Fibroblast of villous mesenchyme (primary cell): ENCODE measurements at places on chromosomes 11 and 22.

DNA sequence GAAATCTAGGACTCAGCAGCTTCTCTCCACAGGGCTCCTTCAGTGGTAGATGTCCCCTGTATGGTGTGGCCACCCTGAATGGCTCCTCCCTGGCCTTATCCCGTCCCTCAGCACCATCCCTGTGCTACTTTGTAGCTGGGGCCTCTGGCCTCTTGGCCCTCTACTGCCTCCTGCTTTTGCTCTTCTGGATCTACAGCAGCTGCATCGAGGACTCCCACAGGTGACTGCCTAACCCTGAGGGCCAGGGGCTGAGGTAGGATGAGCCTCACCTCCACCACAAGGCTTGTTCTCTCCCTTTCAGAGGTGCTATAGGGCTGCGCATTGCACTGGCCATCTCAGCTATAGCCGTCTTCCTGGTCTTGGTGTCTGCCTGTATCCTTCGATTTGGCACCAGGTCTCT is 1.8 kb downstream of the TMEM179B start:
- no peak for DNase-seq

- DNase-seq = no peak
Measured at GRCh38 chr11:117970400-117971024, 15.7 kb upstream of the IL10RA start.

DNA sequence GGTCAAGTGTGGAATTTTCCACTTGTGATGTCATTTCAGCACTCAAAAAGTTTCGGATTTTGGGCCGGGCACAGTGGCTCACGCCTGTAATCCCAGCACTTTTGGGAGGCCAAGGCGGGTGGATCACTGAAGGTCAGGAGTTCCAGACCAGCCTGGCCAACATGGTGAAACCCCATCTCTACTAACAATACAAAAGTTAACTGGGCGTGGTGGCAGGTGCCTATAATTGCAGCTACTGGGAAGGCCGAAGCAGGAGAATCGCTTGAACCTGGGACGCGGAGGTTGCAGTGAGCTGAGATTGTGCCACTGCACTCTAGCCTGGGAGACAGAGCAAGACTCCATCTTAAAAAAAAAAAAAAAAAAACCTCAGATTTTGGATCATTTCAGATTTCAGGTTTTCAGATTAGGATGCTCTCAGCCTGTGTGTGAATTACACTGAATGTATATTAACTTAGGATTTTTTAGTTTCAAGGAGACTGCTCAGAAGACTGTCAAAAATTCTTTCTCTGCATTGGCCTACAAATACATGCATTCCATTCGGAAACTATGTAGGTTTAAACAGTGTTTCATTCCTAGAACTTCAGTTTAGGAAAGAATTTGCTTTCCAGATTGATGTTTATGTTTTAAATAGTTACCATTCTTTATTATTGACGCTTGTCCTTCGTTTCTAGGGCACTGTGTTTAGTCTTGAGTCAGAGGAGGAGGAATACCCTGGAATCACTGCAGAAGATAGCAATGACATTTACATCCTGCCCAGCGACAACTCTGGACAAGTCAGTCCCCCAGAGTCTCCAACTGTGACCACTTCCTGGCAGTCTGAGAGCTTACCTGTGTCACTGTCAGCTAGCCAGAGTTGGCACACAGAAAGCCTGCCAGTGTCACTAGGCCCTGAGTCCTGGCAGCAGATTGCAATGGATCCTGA is 48.0 kb downstream of the BID start:
- DNase-seq = peak; percentile 44

DNA sequence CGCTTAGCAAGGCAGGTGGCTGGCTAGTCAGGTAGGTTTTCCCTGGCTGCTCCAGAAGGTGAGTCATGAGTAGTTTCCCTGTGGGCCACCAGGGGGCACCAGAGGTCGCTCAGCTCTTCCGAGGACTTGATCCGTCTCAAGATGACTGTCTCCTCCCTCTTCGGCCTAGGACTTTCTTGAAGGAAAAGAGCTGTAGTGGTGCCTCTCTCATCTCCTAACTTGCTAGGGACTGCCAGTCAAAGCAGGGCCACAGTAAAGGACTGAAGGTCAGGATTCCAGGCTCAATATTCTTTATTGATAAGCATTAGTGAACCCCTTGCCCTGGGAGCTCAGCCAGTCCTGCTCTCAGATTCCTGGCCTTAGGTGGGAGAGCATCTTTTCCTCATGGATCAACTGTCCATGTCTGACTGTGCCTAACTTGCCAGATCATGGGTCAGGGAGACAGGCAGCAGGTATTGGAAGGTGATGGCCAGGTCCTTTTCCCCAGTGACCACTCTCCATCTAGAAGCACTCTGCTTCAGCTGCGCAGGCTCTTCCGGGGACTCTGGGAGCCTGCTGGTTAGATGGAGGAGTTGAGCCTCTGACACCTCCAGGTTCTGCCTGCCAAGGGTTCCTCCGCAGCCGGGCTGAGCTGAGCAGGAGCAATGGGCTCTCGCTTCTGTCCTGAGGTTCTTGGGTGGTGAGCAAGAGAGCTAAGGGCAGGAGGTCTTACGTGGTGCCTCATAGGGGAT is 1.9 kb downstream of the POLD4 start:
- DNase-seq = peak; percentile 83

DNA sequence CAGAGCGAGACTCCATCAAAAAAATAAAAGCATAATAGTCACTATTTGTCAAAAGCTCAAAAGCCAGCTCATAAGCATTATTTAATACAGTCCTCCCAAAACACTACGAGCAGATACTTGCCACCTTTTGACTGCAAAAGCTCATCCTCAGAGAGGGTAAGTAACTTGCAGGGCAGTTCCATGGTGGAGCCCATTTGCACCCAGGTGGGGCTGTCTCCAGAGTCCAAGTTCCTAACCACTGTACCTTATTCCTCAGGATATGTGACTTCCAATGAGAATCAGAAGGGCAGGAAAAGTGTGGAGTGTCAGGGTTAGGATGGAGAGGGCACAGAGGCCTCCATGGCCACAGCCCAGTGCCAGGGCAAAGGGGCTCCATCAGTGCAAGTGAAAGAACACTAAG is 28.6 kb upstream of the POU2AF1 start:
- DNase-seq = no peak

- DNase-seq = no peak
Measured at GRCh38 chr22:38062791-38063190, 5.6 kb downstream of the PICK1 start.

DNA sequence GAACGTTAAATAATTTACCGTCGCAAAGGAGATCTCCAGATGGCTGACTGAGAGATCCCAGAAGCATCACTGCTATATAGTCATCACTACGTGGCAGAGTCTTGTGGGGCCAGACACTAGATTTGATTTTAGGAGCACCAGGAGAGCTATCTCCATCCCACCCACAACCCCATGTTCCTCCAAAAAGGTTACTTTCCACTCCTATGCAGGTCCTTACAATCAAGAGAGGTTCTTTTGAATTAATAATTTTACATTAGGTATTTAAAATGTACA is 19.4 kb downstream of the GUCY1A2 start:
- no peak for DNase-seq

GRCh38 chr11:70608568-70609470 is 210.5 kb downstream of the CTTN start:
- peak; percentile 10 for DNase-seq

DNA sequence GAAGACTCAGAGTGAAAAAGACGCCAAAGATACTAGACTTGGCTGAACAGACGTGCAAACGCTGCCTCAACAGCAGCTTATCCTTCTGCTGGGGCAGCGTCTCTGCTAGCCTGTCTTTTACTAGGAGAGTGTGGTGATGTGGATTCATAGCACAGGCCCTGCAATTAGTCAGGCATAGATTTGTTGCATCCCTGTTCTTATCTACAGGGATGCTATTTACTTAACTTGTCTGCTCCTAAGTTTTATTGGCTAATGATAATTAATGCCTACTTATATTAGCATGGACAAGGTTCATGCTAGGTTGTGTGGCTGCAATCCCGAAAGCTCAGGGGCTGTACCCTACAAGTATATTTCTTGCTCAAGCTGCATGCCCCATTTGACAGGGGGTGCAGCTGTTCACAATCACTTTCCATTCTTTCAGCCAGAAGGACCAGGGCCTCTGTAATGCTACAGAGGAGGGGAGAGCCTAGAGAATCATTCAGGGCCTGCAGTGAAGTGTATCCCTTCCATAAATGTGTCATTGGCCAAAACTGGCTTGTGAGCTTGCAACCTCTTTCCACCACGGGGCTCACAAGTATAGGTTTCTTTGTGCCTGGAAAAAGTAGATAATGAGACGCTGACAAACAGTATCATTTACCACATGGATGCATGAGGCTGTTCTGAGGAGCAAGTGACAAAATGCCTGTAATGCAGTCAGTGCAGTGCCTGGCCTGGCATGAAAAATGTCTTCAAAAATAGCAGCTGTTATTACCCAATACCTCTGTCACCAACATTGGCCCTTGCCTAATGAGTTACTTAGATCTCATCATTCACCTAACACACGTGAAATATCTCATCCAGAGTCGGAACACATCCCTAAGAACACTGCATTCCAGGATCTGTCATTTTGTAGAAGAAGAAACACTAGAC is 685.8 kb upstream of the API5 start:
- no peak for DNase-seq

GRCh38 chr22:39244496-39245129 is at the start of gene PDGFB:
PDGFB (minus strand) TSS chr22:39244982; CDS start chr22:39243963, 1,019 bp downstream.
- peak; percentile 31 for DNase-seq

DNA sequence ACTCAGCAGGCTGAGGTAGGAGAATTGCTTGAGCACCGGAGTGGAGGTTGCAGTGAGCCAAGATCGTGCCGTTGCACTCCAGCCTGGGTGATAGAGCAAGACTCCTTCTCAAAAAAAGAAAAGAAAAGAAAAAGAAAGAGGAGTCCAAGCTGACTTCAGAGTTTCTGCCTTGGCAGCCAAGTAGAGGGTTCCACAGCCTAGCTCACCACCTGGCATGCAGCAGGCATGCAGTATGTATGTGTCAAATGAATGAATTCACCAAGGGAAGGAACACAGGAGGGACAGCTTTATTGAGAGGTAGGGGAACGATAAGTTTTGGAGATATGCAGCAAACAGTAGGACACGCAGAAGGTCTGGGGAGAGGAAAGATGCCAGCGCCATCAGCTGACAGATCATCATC is 230.4 kb downstream of the BUD13 start:
- DNase-seq = no peak

DNA sequence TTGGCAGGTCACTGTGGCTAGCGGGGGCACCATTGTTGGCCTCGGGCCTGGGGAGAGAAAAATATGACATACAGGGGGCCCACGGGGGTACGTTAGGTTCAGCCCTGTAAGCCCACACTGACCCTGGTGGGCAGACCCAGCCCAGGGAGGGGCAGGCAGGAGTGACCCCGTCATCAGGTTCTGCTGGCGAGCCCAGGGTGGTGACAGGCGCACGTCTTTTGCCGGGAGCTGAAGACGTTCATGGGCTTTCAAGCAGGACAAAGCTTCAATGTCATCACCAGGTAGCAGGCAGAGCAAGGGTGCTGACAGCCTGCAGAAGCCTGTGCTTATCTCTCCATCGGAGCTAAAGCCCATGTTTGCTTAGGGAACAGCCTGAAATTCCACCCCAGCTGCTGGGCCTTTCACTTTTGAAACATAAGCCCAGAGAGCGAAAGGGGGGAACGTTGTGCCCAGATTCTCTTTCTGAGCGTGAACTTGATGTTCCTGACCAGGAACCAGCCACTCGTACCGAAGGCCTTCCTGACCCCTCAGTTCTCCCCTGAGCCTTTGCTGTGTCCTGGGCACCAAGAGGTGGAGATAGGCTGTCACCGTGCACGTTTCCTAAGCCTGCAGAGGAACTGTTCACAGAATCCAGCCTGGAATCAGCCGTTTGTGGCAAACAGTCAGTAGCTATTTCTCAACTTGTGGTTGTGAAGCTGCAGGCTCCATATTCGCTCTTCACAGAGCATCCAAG is 74.0 kb upstream of the ATXN10 start:
- no peak for DNase-seq

DNA sequence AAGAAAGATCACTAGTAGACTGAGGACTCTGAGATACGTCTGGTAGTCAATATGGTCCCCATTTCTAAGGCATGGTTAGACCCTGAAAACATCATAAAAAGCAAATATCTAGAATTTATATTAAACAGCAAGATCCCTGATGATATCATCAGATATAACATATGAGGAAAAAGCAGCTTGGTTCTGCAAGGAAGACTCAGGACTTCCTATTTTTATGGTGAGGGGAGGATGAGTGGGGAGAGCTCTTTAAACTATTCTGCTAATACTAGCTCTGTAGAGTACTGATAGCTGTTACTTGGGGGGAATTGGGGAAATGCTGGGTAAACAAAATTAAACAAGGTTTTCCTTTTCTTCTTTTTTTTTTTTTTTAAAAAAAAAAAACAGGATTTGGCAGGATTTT is 235.8 kb downstream of the SWAP70 start:
- DNase-seq = no peak

GRCh38 chr22:28750471-28750881 is 8.6 kb downstream of the HSCB start:
- DNase-seq = peak; percentile 41

- DNase-seq = peak; percentile 90
Measured at GRCh38 chr11:33168709-33169200, 7.5 kb upstream of the CSTF3 start.

GRCh38 chr11:46285594-46286033 is 8.2 kb downstream of the CREB3L1 start:
- DNase-seq = peak; percentile 80

DNA sequence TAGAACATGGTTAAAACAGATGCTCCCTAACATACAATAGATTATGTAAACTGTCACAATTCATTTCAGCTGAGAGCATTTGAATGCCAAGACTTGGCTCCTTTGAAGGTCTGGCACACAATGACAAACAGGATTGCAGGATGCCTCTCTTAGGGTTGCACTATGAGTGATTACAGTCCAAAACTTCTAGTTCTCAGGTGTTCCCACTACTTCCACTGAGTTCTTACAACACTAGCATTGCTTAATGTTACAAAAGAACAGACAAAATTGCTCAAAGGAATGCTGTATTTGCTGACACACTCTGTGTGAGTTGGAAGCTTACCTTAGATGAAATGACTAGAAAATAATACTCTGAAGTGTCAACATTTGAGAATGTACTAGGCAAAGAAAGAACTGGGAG is 2413.8 kb upstream of the RAG2 start:
- DNase-seq = no peak

DNA sequence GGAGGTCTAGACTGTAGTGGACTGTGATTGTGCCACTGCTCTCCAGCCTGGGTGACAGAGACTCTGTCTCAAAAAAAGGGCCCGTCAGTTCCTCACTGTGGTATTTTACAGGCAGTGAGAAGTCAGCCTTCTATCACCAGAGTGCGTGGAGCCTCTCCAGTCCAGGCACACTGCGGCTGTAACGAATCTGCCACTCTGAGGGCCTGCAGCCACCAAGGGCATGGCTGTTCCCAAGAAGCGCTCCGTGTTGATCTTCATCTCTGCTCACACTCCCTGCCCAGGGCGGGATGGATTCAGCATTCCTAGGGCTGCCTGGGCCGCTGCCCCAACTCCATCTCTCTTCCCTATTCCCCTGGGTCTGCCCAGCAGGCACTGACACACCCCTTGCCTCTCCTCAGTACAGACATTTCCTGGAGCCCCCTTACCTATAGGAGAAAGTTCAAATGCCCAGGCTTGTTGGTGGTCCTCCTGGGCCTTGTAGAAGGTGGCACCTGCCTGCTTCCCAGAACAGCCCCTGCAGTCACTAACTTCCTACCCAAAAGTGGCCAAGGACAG is 148.4 kb downstream of the CACNA1I start:
- DNase-seq = no peak

- DNase-seq = no peak
Measured at GRCh38 chr11:118397448-118397847, 4.0 kb upstream of the ATP5MG start.
